Frontal cortex (tissue), 4 donors: ENCODE measurements at places on chromosomes 5 and 9. TPM values are rescaled to one million over a fixed set of nuclear protein-coding genes. Genes with fewer than 3 reads are reported as not detected.

CFAP157 gene
- total RNA-seq, result not detected

HAND1 gene
- not detected for total RNA-seq

ACTBL2 gene
- not detected for total RNA-seq

NRG2 gene
- total RNA-seq, result 5.3 TPM

LHX2 gene
- total RNA-seq, result 73.0 TPM

NFX1 gene
- 20.0 TPM for total RNA-seq

SHISAL2B gene
- not detected for total RNA-seq

LURAP1L gene
- 1.6 TPM for total RNA-seq

ADCY2 gene
- total RNA-seq, result 20.4 TPM

PALM2AKAP2 gene
- total RNA-seq, result 4.1 TPM

SPINK7 gene
- total RNA-seq, result not detected

UGCG gene
- 83.2 TPM for total RNA-seq
